Stimulated activated CD8-positive, alpha-beta memory T cell treated with anti-CD3 and anti-CD28 coated beads, Interleukin-15, amount 100 ng/mL, for 48 hours (primary cell): ENCODE measurements at places on chromosomes 6 and 20.

DNA sequence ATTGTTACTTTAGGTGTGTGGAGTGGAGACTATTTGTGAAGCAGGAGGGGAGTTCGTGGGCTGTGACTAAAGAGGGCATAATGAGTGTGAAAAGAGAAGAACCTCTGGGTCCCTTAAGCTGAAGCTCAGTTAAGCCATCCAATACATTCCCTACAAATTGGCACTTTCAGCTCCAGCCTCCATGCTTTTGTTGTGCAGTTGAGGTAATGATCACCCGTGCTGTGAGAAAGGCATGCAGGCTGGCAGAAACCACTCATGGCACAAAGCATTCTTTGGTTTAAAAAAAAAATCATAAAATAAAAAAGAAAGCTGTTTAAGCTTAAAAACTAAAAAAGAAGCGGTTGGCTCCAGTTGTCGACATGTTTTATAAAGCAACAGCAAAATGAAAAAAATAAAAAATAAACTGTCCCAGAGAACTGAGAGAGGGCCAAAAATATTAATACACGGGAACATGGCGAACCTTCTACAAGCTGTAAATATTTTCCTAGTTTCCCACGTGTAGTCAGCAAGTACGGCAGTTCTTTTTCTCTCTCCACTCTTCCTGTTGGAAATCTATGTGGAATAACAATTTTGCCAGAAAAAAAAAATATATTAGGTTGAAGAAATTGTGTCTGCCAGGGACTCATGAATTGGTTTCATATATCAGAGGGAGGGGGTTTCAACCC, 82.2 kb downstream of the ANKRD60 start:
- DNase-seq: no peak

- no peak for DNase-seq
These were observed 25.0 kb downstream of the CRYBG1 start for GRCh38 chr6:106385530-106385929.

DNA sequence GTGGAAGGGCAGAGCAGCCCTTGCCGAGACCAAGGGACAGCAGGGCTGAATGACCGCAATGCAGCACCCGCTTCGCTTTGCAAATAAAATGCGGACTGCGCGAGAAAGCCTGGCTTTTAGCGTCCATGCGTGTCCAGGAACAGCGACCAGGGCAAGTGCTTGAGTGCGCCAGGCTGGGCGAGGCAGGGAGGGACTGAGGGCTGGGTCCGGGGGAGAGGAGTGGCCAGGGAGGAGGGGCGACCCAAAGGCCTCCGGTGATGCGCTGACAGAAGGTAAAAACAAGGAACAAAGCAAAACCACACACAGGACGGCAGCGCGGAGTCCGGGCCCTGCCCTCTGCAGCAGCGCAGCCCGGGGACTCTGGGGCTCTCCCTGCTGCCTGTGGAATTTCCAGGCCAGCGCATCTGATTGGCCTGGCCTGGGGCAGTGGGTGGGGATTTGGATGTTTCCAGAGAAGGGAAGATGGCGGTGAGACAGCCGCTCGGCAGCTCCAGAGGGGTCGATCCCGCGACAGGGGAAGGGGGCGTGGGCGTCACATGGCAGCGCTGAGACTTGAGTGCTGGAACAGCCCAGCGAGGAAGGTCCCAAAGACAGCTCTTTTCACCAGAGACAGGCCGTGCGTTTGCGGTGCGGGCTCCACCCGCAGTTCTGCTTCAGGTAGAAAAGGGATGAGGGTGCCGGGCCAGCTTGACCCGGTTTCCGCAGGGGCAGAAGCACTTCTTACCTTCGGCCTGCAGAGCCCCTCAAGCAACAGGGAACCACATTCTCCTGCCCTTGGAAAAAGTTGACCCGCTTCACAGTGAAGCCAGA, 51.8 kb downstream of the SSR1 start:
- peak; percentile 25 for DNase-seq

GRCh38 chr20:41078329-41078728, 49.7 kb downstream of the TOP1 start:
- DNase-seq: no peak

- DNase-seq: no peak
These were observed 264.7 kb downstream of the DLL1 start for GRCh38 chr6:170025935-170026750.

GRCh38 chr20:58038123-58038654, 190.3 kb downstream of the ANKRD60 start:
- DNase-seq: no peak

GRCh38 chr20:38842558-38842981, 37.1 kb downstream of the PPP1R16B start:
- peak; percentile 73 for DNase-seq

DNA sequence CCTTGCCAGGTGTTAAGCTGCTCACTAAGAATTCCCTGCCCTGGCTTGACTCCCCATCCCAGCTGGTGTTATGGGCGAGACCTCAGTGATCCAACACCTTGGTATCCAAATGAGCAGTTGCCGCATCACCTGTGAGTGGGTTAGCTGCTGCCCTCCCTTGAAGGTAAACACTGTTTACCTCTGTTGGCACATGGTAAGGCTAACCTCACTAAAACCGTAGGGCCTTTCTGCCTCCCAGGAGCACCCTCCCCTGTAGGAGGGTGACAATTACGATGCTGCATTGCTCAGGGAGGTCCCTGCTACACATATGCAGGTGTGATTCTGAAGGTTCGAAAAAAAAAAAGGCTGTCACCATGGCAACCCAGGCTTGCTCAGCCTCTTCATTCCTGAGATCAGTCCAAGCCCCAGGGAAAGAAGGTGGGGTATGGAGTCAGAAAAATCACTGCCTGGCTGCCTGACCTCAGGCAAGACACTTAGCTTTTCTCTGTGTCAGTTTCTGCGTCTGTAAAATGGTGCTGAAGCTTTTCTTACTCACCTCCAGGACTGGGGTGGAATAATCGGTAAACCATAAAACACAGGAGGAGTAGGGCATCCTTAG, 19.5 kb downstream of the PNPLA1 start:
- no peak for DNase-seq

- DNase-seq: no peak
These were observed 32.0 kb upstream of the CD93 start for GRCh38 chr20:23118144-23118543.

GRCh38 chr20:44370639-44371218, 15.2 kb downstream of the HNF4A start:
- no peak for DNase-seq

DNA sequence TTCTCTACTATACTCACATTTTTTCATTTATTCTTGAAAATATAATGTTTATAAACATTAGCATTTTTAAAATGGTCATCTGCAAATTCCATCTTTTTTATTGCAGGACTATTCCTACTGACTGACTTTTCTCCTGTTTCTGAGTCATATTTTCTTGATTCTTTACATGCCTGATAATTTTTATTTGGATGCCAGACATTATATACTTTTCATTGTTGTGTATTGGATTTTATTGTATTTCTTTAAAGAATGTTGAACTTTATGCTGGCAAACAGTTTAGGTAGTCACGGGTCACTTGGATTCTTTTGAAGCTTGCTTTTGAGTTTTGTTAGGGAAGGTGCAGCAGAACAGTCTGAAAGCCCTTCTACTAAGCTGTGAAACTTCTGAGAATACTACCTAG, 403.2 kb downstream of the ARHGAP18 start:
- DNase-seq: no peak

- DNase-seq: no peak
These were observed 15.3 kb downstream of the FOXF2 start for GRCh38 chr6:1404713-1405098.

GRCh38 chr6:35755278-35755924, 18.6 kb downstream of the ARMC12 start:
- no peak for DNase-seq

DNA sequence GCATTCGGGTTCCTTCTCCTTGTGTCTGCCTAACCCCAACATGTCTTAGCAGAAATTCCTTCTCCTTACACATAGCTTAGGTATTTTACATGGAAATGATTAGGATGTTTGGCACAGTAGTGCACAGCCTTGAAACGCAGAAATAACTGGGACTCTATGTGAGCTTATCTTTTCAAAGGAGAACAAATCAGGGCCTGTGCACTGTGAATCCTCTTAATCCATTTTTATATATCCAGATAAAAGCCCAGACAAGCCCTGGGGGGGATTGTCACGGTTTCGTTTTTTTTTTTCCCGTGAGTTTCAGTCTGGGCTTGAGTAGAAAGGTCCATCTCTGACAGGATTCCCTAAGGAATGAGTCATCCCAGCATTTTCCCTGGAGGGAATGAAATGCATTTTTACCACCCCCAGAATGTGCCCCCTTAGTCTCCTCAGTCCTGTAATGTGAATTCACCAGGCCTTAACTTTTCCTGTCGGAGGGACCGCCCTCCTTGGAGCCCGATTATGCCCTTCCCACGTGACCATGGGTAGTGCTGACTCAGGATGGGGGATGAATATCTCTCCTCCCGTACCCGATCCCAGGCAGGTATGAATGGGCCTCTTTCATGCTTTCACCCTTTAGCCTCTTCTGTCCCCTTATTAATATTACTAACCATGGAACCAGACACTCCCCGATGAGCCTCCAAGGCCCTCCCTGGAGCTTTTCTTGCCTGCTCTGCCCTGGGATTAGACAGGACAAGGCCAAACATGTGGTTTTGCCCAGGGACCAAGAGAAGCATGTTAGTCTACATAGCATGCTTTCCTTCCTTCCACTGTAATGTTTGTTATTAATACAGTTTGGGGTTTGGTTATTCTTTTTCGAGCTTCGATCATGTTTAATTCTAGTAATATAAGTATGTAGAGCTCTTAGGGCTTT, 23.9 kb upstream of the NAA20 start:
- no peak for DNase-seq

- DNase-seq: no peak
These were observed 28.4 kb upstream of the SAYSD1 start for GRCh38 chr6:39143238-39143930.

- DNase-seq: no peak
These were observed 103.7 kb upstream of the TAB2 start for GRCh38 chr6:149213829-149214228.

- no peak for DNase-seq
These were observed 175.8 kb downstream of the GMPR start for GRCh38 chr6:16414205-16414604.

DNA sequence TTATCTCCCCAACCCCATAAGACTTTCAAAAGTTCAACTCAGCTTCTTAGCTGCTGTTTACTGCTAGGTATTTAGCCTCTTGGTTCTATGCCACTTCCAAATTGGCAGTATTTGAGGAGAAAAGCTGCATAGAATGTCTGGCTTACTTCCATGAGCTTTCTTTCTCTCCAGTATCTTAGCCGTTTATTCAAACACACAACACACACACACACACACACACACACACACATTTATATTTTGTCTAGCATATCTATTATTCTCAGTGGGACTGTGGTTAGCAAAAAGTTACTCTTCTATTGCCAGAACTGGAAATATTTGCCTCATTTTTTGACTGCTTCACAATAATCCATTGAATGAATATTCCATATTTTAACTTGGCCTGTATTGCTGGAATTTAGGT, 634.2 kb upstream of the IMPG1 start:
- no peak for DNase-seq

DNA sequence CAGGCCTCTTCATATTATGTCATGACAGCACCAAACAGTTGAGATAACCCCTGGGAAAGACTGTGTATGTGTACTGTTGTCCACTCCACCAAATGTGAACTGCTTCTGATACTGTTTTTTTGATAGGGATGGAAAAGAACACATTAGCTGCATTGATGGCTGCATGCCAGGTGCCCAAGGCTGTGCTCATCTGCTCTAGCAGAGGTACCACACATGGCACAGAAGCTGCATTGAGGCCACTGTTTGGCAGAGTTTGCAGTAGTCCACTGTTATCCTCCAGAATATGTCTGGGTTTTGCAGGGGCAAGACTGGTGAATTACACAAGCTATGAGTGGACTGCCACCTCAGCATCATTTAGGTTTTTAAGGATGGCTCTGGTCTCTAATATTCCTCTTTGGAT, 28.2 kb upstream of the ELMO2 start:
- DNase-seq: no peak

- no peak for DNase-seq
These were observed 27.4 kb downstream of the COL11A2 start for GRCh38 chr6:33164665-33165373.

DNA sequence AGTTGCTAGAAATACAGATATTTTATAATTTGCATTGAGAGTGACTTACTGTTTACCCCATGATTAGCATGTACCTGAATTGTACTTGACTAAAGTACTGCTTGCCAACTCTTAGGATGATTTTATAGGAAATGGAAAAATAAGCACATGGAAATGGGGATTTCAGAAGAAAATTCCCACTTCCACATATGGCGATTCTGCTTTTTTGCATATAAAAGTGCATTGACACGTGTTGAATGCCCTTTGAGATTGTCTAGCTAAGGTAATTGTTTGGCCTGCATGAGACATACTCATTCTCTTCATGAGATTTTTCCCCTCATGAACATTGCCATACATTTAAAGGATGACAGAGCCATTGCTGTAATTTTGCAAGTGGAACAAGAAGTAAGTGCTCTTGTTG, 10.1 kb downstream of the TAB2 start:
- DNase-seq: no peak

DNA sequence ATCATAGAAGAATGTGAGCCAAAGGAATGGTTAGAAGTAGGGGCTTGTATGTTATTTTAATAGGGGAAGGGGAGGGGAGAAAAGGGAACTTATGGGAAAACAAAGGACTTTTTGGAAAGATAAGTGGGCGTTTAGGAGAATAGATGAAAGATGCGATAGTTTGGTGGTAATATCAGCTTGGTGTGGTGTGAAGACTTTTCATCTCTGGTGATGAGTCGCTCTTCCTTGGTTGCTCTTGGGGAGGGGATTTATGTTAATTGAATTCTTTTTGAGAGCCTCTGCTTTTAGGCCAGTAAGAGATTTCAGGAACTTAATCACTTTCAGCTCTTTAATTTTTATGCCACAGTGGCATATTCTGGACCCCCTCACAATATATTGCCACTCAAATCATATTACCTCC, 10.8 kb downstream of the HECA start:
- DNase-seq: no peak

GRCh38 chr6:8219352-8219943, 117.1 kb upstream of the EEF1E1 start:
- DNase-seq: no peak

DNA sequence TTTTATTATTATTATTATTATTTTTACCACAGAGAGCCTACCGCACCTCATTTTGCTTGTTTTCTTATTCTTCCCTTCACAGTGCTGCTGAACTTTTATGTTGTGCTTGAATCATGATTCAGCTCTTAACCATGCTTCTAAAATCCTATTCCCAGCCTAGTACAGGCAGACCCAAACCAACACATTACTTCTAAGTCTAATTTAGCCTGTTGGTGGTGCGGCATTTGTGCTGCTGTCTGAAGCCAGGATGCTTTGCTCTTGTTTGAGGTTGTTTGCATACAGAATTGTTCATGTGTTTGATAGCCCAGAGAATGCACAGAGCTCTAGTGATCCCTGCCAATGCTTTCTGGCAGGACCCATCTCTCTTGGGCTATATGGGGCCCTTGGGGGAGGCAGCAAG, 213.5 kb upstream of the KCNG1 start:
- DNase-seq: no peak

DNA sequence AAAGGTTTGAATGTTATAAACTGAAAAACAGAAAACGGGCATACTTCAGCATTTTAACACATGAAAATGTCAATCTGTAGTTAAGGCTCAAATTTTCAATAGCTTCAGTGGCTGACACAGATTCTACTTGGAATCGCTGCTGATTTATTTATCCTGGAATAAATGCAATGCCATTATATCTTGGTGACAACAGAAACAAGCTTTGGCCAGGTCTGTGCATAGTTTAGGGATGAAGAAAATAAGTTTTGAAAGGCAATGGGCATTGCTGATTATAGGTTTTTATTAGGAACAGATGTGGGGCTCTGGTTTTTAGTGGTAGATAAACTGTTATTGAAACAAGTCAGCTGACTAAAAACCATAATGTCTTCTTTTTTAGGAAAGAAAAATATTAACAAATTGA, 96.8 kb upstream of the SOX4 start:
- no peak for DNase-seq

GRCh38 chr20:59151820-59152219, 11.8 kb upstream of the ZNF831 start:
- peak; percentile 33 for DNase-seq
